ENCODE measurements at places on chromosomes 12 and 14.

DNA sequence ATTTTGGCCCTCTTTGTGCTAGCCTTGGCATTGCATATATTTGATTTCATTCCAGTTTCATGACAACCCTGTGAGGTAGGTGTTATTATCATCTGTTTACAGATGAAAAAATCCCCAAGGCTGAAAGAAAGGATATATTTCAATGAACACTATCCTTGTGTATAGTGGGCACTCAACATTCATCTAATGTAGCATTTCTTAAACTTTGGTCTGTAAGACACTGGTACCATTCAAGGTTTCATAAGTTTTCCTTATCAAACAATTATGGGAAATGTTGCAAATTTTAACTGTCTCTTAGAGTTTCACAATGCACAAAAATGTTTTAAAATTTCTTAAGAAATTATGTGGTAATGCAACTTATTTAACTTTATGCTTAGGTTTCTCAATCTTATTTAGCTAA, 44.3 kb downstream of the ATP23 start:
- DNase-seq, result no peak

DNA sequence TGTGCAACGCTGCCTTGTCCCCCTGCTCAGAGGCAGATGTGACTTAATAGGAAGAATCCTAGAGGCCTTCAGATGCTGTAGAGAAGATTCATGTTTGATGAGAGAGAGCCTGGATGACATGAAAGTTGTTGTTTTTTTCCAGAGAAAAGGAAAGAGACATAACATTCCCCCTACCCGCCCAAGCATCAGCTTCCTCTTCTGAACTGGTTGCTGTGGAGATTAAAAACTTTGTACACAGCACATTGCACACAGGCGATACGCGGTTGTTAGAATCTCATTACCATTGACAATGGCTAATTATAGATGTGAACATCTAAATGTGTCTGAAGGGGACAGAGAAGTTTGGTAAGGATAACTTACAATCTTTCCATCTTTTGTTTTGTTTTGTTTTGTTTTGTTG, 13.6 kb upstream of the ETFBKMT start:
- no peak for DNase-seq

DNA sequence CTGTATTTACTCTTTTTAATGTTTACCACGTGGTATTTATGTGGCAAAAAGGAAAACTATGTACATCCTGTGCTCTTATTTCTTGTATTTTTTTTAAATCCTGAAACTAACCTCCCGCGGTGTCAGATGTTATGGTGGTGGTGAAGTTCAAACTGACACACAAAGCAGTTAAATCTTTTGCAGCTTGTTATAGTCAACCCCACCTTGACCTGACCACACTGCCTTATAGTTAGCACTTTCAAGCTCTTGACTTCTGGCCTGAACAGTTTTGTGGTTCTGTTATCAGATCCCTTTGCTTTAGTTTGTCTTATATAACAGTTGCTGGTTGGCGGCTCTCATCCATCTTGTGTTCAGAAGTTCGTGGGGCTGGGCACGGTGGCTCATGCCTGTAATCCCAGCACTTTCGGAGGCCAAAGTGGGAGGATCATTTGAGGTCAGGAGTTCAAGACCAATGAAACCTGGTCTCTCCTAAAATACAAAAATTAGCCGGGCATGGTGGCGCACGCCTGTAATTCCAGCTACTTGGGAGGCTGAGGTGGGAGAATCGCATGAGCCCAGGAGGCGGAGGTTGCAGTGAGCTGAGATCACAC, 2.1 kb downstream of the UNG start:
- DNase-seq, result no peak

DNA sequence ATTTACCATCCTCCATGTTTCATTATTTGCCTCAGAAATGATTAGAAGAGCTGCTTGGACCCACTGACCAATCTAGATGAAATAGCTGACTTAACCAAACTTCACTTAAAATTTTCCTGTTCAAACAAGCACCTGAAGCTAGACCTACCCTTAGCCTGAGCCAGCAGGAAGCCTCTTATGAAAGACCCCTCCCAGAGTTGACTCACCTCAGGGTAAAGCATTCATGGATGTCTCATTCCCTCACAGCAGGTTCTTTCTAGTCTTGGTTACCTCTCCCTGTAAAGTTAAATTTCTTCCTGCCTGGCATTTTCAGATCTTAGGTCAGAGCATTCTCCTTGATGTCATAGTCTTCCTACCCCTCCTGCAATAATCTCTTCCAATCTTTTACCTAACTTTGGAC, 1209.8 kb downstream of the FLRT2 start:
- DNase-seq, result no peak

- no peak for DNase-seq
Observed at GRCh38 chr12:65892841-65893251, 68.6 kb downstream of the HMGA2 start.

DNA sequence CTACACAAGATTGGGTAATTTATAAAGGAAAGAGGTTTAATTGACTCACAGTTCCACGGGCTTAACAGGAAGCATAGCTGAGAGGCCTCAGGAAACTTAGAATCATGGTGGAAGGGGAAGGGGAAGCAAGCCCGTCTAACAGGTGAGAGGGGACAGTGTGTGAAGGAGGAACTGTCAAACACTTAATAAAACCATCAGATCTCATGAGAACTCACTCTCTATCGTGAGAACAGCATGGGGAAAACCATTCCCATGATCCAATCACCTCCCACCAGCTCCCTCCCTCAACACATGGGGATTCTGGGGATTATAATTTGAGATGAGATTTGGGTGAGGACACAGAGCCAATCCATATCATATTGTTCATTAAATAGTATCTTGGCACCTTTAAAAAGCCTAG, 56.1 kb downstream of the EPS8 start:
- DNase-seq, result no peak

DNA sequence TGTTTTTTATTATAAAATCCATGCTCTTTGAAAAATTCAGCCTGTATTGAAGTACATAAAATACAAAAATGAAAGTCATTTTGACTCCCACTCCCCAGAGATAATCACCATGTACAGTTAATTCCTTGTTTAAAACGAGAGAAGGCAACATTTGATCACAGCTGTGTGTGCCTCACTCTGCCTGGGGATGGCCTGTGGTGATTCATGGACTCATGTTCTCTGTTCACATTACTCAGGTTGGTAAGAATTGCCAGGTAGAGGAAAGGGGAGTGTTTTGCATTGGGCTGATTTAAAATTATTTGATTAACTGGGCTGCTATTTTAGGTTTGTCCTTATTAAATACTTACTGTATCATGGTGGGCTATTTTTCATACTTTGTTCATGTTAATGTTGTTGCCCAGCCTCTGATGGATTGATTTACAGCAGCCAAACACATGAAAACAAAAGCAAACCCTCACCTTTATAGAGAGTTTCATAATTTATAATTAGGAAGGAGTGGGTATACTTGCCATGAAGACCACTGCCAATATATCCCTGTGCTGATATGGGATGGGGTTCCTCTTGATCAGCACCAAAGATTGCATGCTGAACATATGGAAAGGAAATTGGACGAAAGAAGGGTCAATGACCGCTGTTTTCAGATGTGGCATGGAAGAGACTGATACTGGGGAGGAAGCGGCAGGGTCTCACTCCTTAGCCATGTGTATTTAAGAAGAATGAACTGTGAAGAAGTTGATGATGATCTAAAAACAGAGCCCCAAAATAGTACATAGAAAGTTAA, 3.0 kb downstream of the ZBTB1 start:
- DNase-seq, result no peak

- no peak for DNase-seq
Observed at GRCh38 chr12:101700299-101700820, 2.9 kb downstream of the CHPT1 start.

GRCh38 chr14:81535396-81536164, 1.9 kb upstream of the SEL1L start:
- no peak for DNase-seq

GRCh38 chr14:71551291-71551950, 380.8 kb upstream of the RGS6 start:
- DNase-seq, result no peak

- no peak for DNase-seq
Observed at GRCh38 chr12:130266751-130267150, 70.9 kb upstream of the PIWIL1 start.

DNA sequence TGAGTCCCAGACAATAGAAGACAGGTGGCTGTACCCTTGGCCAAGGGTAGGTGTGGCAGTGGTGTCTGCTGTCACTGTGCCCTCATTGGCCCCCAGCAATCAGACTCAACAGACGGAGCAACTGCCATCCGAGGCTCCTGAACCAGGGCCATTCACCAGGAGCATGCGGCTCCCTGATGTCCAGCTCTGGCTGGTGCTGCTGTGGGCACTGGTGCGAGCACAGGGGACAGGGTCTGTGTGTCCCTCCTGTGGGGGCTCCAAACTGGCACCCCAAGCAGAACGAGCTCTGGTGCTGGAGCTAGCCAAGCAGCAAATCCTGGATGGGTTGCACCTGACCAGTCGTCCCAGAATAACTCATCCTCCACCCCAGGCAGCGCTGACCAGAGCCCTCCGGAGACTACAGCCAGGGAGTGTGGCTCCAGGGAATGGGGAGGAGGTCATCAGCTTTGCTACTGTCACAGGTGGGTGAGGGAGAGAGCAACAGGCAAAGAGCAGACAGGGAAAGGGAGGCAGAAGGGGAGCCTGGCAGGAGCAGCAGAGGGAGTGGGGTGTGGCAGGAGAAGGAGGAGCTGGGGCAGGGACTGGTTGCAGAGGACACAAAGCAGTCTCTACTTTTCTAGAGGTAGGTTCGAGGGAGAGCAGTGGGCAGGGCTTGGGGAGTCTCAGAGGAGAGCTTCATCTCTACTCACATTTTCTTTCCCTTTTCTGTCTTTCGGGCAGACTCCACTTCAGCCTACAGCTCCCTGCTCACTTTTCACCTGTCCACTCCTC, 452 bp downstream of the INHBE start:
- no peak for DNase-seq

GRCh38 chr12:49230176-49230804, 34.6 kb upstream of the TUBA1C start:
- DNase-seq, result no peak

GRCh38 chr14:52363041-52363704, 49.1 kb downstream of the PTGER2 start:
- peak; percentile 29 for DNase-seq

GRCh38 chr12:123900871-123901376, 71.7 kb downstream of the CCDC92 start:
- no peak for DNase-seq

GRCh38 chr12:122858591-122859302, 23.5 kb downstream of the HIP1R start:
- DNase-seq, result no peak

- no peak for DNase-seq
Observed at GRCh38 chr12:43696154-43696553, 62.4 kb downstream of the PUS7L start.

DNA sequence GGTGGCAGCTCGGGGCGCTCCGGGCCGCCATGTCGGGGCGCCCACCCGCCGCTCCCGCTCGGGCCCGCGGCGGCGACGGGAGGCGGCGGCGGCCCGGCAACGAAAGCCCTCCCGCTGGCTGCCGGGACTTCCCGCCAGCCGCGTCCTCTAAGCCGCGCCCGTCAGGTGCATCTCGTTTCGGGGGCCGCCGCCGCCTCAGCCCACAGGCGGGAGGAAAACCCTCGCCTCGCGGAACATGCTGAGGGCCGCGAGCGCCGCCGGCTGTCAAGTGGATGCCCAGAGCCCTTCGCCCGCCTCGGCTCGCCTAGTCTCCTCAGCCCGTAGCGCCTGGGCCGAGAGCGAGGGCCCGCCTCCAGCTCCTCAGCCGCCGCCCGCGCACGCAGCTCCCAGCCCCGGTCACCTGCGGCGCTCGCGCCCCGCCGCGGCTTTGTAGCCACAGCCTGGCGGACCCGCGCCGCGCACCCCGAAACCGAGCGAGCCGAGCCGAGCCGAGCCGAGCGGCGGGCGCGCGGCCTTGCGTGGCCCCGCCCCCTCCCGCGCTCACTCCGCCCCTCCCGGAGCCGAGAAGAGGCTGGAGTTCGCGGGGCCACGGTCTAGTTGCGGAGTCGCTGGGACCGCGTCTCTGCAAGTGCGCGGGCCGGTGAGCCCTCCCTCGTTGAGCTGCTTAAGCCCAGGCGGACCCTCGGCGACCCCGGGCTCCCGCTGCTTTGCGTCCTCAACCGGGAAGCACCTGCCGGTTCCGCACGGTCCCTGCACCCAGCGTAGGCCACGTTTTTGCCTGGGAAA, at the start of gene EML5:
TSS of gene EML5 (minus strand) at position 481 of the 786 bp plus-strand sequence. CDS start at position 31, 450 bp downstream.
- peak; percentile 96 for DNase-seq

DNA sequence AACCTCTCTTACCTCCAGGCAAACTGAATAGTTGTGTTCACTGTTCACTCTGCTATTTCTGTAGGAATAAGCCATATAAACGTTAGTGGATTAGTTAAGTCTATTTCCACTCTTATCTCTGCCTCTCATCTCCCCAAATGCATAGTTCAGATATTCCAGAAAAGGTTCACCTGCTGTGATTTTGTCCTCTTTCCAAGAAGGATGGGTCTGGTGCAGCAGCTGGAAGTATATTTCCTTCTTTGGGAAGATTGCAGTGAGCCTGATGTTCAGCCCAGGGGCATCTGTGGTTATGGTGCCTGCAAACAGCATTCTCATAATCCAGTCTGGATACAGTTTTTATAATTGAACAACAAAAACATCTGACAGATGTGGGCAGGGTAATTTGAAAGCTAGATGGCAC, 97.7 kb downstream of the TPH2 start:
- no peak for DNase-seq

DNA sequence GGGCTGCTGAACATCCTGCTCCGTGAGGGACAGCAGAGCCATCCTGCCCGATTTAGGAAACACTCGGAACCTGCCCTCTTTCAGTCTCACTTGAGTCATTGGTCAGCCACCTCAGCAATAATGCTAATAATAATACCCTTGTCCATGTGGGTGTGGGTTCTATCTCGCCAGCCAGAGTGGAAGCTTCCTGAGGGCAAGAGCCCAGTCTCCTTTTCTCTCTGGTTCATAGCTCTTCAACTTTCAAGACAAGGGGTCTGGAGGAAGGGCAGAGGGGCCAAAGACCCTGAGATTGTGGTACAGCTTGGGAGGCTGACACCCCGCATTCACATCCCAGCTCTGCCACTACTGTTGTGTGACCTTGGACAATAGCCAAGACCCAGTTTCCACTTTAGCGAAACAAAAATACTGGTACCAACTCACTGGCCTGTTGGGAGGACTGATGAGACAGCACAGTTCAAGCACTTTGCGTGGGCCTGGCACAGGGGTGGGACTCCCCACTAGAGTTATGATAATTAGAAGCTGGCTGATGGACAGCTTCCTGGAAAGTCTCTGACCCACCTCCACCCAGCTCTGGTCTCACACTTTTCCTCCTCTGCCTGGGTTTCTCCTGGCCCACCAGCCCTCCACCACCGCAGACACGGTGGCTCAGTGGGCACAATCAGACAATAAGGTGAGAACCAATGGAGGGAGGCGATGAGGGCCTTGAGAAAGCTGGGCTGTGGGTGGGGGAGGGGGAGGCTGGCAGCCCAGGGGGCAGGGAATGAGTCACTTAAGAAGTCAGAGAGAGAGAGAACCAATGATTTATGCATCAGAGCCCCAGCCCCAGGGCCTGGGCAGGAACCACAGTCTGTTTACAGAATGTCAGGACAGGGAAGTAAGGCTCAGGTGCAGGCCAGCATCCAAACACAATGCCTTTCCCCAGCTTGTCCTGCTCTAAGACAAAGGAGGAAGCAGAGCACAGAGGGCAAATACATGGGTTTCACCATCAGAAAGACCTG, 9.6 kb downstream of the FAIM2 start:
- DNase-seq, result no peak

GRCh38 chr14:30757082-30757481, 117.3 kb upstream of the COCH start:
- DNase-seq, result no peak

GRCh38 chr12:608921-609320, 54.3 kb downstream of the NINJ2 start:
- no peak for DNase-seq

GRCh38 chr14:75030147-75030546, 21.1 kb downstream of the MLH3 start:
- no peak for DNase-seq
